ENCODE measurements at places on chromosomes 6 and 20. TPM values are rescaled to one million over a fixed set of nuclear protein-coding genes. Genes with fewer than 3 reads are reported as not detected.

The PNPLA1 gene
- total RNA-seq: 0.14 TPM

DNA sequence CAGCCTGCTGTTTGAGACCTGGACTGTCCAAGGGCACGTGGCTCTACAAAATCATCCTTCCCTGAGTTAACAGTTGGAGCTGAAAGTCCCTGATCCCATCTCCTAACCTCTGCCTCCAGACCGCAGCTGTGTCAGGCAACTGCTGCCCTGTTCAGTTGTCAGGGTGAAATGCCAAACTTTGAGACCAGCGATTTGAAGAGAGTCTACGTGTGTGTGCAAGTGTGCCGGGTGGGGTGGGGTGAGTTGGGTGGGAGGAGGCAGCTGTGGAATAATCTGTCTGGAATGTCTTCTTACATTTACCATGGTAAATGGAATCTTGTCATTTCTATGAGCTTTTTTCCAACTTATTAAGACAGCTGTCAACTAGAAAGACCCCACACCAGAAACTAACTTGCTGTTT lies 81.0 kb upstream of the FAM8A1 start:
- DNase-seq: no peak

DNA sequence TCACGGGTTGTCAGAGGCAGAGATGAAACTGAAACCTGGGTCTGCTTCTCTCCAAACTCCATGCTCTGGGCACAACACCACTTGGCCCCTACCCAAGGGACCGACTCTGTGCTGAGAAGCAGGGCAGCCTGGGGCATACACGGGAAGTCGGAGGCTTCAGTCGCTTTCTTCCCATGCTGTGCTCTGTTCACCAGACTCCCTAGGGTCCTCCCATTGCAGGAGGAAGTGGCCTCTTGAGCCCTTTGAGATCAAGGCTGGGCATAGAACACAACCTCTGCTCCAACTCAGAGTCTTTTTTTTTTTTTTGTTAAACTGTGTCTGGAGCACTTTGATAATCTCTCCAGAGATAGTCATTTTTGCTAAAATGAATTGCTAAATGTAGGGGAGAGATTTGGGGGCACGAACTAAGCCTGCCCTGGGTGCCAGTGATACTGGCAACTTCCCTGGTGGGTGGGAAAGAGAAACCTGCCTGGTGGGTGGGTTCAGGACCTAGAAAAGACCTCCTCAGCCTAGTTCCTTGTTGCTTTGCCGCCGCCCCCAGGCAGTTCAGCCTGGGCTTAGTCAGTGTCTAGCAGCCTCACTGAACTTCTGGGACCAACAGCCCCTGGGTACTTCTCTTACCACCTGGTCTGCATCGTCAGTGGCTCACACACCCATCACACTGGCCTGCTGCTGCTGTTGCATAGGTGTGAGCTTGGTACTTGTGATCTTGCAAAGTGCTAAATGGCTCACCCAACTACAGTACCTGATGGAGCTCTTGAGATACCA lies 62.0 kb downstream of the PPP1R14C start:
- no peak for DNase-seq

The SNPH gene
- total RNA-seq: 15.1 TPM

The IDH3B gene
- 81.0 TPM for total RNA-seq

GRCh38 chr6:71727632-71728294 lies 158.6 kb upstream of the RIMS1 start:
- no peak for DNase-seq

DNA sequence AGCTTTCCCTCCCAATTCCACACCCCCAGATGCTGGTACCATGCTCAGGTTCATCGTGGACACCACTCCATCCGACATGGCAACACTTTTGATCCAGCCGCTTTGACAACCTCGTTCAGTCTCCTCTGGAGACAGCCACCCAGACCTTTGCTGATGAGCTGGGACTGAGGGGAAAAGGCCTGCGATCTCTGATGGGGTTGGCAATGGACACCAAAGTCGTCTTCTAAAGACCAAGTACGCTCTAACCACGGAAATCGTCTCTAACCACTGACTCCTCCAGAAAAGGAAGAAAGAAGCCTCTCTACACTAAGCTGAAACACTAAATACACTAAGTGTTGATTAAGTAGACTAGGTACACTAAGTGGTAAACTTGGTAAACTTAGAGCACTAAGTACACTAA lies 26.1 kb upstream of the HLA-E start:
- no peak for DNase-seq

- DNase-seq: peak; percentile 88
These were observed 29.4 kb downstream of the HLA-F start for GRCh38 chr6:29752451-29753308.

GRCh38 chr6:160462116-160462515 lies 113.9 kb downstream of the SLC22A3 start:
- DNase-seq: no peak

DNA sequence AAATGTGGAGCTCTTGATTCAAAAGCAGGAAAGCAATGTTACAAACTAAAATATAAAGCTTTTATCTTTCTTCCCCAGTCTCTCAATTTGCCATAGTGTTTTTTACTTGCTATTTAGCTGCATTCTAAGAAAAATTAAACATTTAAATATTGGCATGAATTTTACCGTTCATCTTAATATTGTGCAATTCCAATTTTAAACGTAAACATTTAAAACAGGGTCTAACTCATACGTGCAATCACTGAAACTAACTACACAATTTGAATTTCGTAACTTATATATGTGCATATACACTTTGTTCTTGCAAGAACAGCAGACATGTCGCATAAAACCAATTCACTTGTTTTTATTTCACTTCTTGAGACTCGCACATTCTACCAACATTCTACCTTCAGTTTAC lies 280.8 kb upstream of the QKI start:
- DNase-seq: no peak

The TXLNB gene
- 0.75 TPM for total RNA-seq

GRCh38 chr20:50186987-50187402 lies 3.6 kb upstream of the CEBPB start:
- DNase-seq: no peak
